ENCODE measurements at places on chromosomes 5 and 9. TPM values are rescaled to one million over a fixed set of nuclear protein-coding genes. Genes with fewer than 3 reads are reported as not detected.
A peak's percentile ranks its signal among the peaks of the same experiment; 100 is the strongest.

DNA sequence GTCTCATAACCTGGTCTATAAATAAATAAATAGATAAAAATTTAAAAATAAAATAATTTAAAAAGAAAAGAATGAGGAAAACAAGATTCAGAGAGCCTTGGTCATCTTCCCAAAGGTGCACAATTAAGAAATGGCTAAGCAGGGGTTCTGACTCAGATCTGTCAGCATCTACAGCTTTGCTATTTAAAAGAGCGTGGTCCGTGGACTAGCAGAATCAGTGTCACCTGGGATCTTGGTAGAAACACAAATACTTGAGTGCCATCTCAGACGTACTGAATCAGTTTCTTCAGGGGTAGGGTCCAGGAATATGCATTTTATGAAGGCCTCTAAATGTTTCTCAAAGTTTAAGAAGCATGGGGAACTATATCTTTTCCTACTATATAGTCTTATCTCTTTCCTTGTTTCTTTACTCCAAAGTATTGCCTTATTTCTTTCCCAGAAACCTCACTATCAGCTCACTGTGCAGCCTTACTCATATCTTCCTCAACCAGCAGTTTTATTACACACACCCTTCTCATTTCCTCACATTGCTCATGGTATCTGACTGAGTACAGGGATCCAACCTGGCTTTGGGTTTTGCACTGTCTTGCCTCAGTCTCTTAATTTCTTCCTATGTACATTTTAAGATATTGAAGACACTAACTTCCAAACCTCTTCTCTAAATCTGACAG, 58.6 kb downstream of the TMC1 start:
- H3K4me3 ChIP-seq = no peak overlapping the region
- H3K27me3 ChIP-seq = no peaks in the 10 kb centered on the region
- H3K36me3 ChIP-seq = no peaks in the 10 kb centered on the region
- no peak overlapping the region for H3K27ac ChIP-seq

DNA sequence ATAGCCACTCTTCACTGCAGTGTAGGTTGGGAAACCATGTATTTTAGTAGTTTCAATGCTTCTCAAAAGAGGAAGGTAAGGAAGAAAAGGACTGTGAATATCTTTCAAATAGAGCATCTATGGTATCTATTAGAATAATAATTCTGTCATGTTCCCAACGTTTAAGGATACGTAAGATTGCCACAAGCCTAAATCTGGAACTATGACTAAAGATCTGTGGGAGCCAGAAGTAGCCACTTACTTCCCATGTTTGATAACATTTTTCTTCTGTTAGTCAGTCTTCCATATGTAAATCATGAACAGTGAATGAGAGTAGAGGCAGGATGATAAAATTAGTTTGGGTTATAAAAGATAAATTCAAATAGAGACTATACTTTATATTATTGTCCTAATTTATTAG, 16.3 kb upstream of the MROH2B start:
- DNase-seq = no peak
- no peak overlapping the region for H3K4me3 ChIP-seq
- no peaks in the 10 kb centered on the region for H3K27me3 ChIP-seq
- no peak overlapping the region for H3K27ac ChIP-seq
- H3K36me3 ChIP-seq = no peaks in the 10 kb centered on the region

GRCh38 chr9:133506653-133507038, 18.1 kb downstream of the MYMK start:
- no peaks in the 10 kb centered on the region for H3K27me3 ChIP-seq
- H3K27ac ChIP-seq = no peak overlapping the region
- DNase-seq = peak; percentile 58
- H3K4me1 ChIP-seq = peaks cover 30% of the 10 kb centered on the region
- H3K4me3 ChIP-seq = no peak overlapping the region

- H3K27me3 ChIP-seq = no peaks in the 10 kb centered on the region
- H3K4me3 ChIP-seq = no peak overlapping the region
- no peak overlapping the region for H3K27ac ChIP-seq
- no peak for DNase-seq
Observed at GRCh38 chr9:90659650-90660364, 17.2 kb upstream of the DIRAS2 start.

GRCh38 chr5:37212096-37212495, 37.1 kb downstream of the CPLANE1 start:
- peaks cover 6% of the 10 kb centered on the region for H3K36me3 ChIP-seq

GRCh38 chr9:88672874-88673689, 138.1 kb downstream of the NXNL2 start:
- no peaks in the 10 kb centered on the region for H3K27me3 ChIP-seq
- H3K27ac ChIP-seq = no peak overlapping the region
- no peak overlapping the region for H3K4me3 ChIP-seq

DNA sequence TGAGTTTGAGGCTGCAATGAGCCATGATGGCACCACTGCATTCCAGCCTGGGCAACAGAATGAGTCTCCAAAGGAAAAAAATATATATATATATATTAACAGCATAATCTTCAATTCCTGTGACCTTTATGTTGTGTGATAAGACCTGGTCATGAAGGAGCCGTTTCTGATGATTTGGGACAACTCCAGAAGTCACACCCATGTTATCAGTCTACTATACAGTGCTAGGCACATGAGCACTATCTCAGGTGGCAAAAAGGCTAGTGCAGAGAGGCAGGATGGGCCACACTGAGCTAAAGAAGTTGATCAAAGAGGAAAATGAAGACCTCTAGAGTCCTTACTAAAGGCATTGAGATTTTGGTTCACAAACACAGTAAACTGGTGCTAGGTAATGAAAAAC, 205.0 kb upstream of the RAD23B start:
- no peaks in the 10 kb centered on the region for H3K36me3 ChIP-seq
- no peaks in the 10 kb centered on the region for H3K27me3 ChIP-seq
- H3K4me3 ChIP-seq = no peak overlapping the region
- H3K4me1 ChIP-seq = no peaks in the 10 kb centered on the region

- no peaks in the 10 kb centered on the region for H3K27me3 ChIP-seq
- H3K36me3 ChIP-seq = no peaks in the 10 kb centered on the region
- H3K4me3 ChIP-seq = no peak overlapping the region
- DNase-seq = no peak
- peaks cover 13% of the 10 kb centered on the region for H3K4me1 ChIP-seq
- H3K27ac ChIP-seq = no peak overlapping the region
Observed at GRCh38 chr9:110121170-110121569, 86.8 kb downstream of the C9orf152 start.

Gene ADAMTSL2
- 21.8 TPM for total RNA-seq

Gene RBM27
- 8.6 TPM for total RNA-seq

Gene CAMK2A
- not detected for total RNA-seq

Measured in body of pancreas (tissue), 4 donors.